ENCODE measurements at places on chromosomes 6 and 20. TPM values are rescaled to one million over a fixed set of nuclear protein-coding genes. Genes with fewer than 3 reads are reported as not detected.

GRCh38 chr20:15328084-15328483 lies 990.7 kb upstream of the FLRT3 start:
- H3K36me3 ChIP-seq = no peaks in the 10 kb centered on the region
- DNase-seq = no peak
- H3K4me1 ChIP-seq = no peaks in the 10 kb centered on the region
- no peaks in the 10 kb centered on the region for H3K27me3 ChIP-seq
- no peak overlapping the region for H3K4me3 ChIP-seq
- H3K27ac ChIP-seq = no peak overlapping the region

- H3K4me1 ChIP-seq = no peaks in the 10 kb centered on the region
- no peaks in the 10 kb centered on the region for H3K36me3 ChIP-seq
- no peaks in the 10 kb centered on the region for H3K27me3 ChIP-seq
Measured at GRCh38 chr6:126701676-126702560, 362.0 kb downstream of the CENPW start.

DNA sequence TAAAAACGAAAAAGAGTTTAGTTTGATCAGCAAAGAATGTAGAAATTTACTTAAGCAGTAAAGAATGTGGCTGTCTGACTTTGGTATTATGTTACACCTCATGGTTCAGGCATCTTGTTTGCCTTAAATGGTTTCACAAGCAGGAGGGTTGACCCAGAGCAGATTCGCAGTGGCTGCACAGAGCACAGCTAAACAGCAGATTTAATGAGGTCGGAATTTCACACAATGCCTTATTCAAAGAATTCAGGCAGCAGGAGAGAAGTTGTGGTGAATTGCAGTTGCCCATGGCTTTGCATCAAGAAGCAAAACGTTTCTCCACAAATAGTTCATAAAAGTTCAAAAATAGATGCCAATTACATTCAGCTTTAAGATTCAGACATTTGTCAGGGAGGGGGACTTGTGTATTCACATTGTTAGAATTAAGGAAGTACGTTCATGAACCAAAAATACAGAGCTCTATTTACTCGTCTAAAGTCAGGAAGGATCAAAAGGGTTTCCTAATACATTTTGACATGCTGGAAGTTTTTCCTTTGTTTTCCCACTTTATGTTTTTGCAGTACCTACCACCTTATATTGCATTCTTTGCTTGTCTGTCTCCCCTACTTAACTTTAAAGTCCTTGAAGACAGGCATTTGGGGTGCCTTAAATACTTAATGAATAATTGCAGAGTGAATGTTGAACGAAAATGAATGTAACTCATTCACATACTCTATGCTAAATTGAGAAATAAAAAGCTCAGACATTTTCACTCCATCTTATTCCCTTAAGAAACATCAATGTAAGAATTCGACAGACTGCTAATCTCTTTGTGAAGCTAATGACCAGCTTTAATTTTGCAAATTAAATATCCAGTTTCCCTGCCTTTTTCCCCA lies 1163.6 kb upstream of the CITED2 start:
- no peak overlapping the region for H3K4me3 ChIP-seq
- H3K36me3 ChIP-seq = no peaks in the 10 kb centered on the region
- H3K27me3 ChIP-seq = no peaks in the 10 kb centered on the region
- no peaks in the 10 kb centered on the region for H3K4me1 ChIP-seq

DNA sequence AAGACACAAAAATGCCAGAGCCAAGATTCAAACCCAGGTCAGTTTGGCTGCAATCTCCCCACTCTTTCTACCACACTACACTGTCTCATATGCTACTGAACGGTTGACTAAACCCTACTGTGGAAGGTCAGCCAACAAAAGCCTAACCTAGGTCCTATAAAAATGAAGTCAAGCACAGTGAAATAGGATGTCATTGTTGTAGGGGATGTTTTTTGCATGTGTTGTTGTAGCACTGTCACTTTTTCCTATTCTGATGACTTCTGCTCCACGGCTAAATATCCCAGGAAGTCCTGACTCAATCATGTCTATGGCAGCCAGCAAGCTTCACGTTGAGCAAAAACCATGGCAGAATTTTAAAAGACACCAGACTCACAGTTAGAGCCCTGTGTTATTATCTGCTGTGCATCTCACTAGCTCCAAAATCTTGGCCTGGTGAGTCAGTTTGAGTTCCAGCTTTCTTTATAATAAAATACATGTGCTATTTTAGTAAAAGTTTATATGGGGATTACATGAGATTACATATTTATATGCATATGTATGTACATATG lies 322.1 kb upstream of the NT5E start:
- H3K4me3 ChIP-seq = no peak overlapping the region
- no peaks in the 10 kb centered on the region for H3K27me3 ChIP-seq
- no peaks in the 10 kb centered on the region for H3K36me3 ChIP-seq
- H3K27ac ChIP-seq = no peak overlapping the region

DNA sequence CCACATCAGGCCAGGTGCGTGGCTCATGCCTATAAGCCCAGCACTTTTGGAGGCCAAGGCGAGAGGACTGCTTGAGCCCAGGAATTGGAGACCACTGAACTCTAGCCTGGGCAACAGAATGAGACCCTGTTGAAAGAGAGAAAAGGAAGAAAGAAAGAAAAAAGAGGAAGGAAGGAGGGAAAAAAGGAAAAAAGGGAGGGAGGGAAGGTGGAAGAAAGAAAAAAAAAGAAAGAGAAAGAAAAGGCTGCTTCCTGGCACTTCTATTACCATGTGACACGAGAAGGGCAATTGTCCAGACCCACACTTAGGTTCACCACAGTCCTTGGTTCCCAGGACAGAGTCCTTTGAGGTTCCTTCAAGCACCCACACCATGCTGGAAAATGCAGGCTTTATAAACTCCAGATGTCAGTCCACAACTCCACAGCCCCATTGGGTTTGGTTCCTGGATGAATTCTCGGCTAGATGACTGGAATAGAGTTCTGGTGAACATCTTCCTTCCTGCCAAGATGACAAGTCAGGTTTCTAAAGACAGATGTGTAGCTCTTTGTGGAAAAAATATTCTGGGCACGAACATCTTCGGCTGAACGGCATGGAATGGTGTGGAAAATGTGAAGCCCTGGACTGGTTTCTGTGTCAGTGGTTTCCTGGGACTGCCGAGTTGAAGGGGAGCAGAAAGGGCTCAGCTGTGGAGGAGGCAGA lies 32.5 kb downstream of the NT5E start:
- no peak for DNase-seq
- H3K4me3 ChIP-seq = no peak overlapping the region
- no peaks in the 10 kb centered on the region for H3K36me3 ChIP-seq
- H3K27ac ChIP-seq = no peak overlapping the region
- no peaks in the 10 kb centered on the region for H3K4me1 ChIP-seq

GRCh38 chr6:7953753-7954152 lies 43.2 kb upstream of the TXNDC5 start:
- H3K4me3 ChIP-seq = no peak overlapping the region
- H3K4me1 ChIP-seq = no peaks in the 10 kb centered on the region
- no peak for DNase-seq
- H3K27me3 ChIP-seq = no peaks in the 10 kb centered on the region

GRCh38 chr20:4135385-4136077 lies 120.2 kb upstream of the RNF24 start:
- H3K36me3 ChIP-seq = no peaks in the 10 kb centered on the region
- no peak overlapping the region for H3K4me3 ChIP-seq
- peaks cover 17% of the 10 kb centered on the region for H3K4me1 ChIP-seq

DNA sequence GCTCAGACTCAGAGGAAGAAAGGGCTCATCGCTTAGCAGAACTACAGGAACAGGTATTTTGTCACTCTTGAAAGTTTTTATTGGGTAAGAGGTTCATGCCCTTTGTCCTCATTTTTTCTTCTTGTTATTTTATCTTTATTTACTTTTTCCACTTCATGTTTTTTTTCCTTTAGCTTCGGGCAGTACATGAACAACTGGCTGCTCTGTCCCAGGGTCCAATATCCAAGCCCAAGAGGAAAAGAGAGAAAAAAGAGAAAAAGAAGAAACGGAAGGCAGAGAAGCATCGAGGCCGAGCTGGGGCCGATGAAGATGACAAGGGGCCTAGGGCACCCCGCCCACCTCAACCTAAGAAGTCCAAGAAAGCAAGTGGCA lies 9.5 kb downstream of the BRD2 start:
- peak overlapping the region; percentile 4 for H3K4me3 ChIP-seq
- H3K4me1 ChIP-seq = peaks cover 49% of the 10 kb centered on the region
- no peaks in the 10 kb centered on the region for H3K27me3 ChIP-seq

- DNase-seq = no peak
- H3K27ac ChIP-seq = no peak overlapping the region
- no peaks in the 10 kb centered on the region for H3K36me3 ChIP-seq
- H3K4me3 ChIP-seq = no peak overlapping the region
- H3K27me3 ChIP-seq = no peaks in the 10 kb centered on the region
- H3K4me1 ChIP-seq = no peaks in the 10 kb centered on the region
Measured at GRCh38 chr6:135993361-135993760, 141.9 kb downstream of the PDE7B start.

- peak; percentile 72 for DNase-seq
- no peaks in the 10 kb centered on the region for H3K4me1 ChIP-seq
- H3K27me3 ChIP-seq = no peaks in the 10 kb centered on the region
- H3K36me3 ChIP-seq = peaks cover 4% of the 10 kb centered on the region
- H3K4me3 ChIP-seq = peak overlapping the region; percentile 23
- peak overlapping the region; percentile 31 for H3K27ac ChIP-seq
Measured at GRCh38 chr20:46683939-46684750, 5.1 kb downstream of the TP53RK start.

- no peak within 1 kb of the TSS for H3K4me3 ChIP-seq
- peak; percentile 88 for DNase-seq
Measured at GRCh38 chr6:32589596-32590449, at the start of gene HLA-DRB1. Gene HLA-DRB1 (minus strand): TSS chr6:32589848. CDS start chr6:32589742, 106 bp downstream.

DNA sequence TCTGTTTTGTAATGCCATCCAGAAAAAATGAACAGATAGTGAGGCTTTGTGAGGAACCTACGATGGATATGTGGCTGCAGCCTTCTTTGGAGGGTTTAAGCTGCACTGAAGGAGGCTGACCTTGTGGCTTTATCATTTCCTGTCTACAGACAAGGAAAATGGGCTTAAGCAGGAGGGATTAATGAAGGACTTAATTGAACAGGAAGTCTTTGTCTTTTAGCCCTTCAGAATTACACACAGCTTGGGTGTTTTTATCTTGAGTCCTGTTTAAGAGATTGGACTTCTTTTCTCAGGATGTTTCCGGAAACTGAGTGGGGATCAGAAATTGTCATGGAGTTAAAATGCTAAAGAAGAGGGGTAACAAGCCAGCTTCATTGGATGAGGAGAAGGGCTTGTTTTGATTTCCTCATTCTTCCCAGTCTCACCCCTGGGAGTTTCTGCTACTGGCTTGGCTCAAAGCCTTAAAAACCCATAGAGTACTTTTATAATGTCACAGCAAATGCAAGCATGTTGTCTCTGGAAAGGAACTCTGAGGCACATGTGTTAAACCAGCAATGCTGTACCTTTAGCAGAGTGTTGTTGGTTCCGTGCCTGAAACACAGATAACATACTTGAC lies 193.6 kb downstream of the JARID2 start:
- H3K4me3 ChIP-seq = no peak overlapping the region
- H3K4me1 ChIP-seq = no peaks in the 10 kb centered on the region
- H3K27ac ChIP-seq = no peak overlapping the region
- no peaks in the 10 kb centered on the region for H3K27me3 ChIP-seq
- no peaks in the 10 kb centered on the region for H3K36me3 ChIP-seq
- no peak for DNase-seq

GRCh38 chr6:133198725-133199124 lies 42.4 kb upstream of the EYA4 start:
- no peaks in the 10 kb centered on the region for H3K27me3 ChIP-seq
- H3K36me3 ChIP-seq = no peaks in the 10 kb centered on the region
- DNase-seq = no peak
- H3K27ac ChIP-seq = no peak overlapping the region
- no peaks in the 10 kb centered on the region for H3K4me1 ChIP-seq
- no peak overlapping the region for H3K4me3 ChIP-seq

DNA sequence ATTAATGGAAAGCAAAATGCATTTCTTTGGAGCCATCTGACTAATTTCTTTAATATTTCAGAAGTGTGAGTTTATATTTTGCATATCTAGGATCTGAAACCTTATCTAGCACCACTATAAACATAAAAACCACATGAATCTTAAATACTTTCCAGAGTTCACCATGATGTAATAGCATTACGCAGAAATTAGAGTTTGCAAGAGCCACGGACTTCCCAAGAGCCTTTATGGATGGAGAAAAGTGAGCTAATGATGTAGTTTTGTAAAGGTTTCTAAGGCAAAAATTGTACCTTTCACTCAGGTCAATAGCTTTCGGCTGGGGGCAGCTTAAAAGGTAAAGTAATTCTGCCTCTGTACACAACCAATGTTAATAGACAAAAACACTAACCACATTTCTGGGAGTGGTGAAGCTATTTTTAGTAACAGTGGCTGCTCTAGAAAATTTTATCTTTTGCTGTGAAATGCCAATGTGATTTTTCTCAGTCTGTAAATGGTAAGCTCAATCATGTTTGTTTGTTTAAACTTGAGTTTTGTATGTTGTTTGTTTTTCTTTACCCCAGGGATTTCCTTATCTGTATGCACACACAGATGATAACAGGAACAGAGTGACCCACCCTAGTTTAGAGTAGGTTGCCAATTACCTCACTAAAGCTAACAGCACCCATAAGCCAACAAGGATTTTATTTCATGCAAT lies 80.5 kb downstream of the FILIP1 start:
- no peaks in the 10 kb centered on the region for H3K36me3 ChIP-seq
- no peak for DNase-seq
- H3K27me3 ChIP-seq = no peaks in the 10 kb centered on the region
- H3K4me1 ChIP-seq = no peaks in the 10 kb centered on the region
- H3K4me3 ChIP-seq = no peak overlapping the region
- H3K27ac ChIP-seq = no peak overlapping the region

- DNase-seq = no peak
- no peak overlapping the region for H3K27ac ChIP-seq
- H3K4me1 ChIP-seq = no peaks in the 10 kb centered on the region
Measured at GRCh38 chr6:48099713-48100587, 11.0 kb downstream of the PTCHD4 start.

GRCh38 chr20:61161726-61162390 lies 90.2 kb upstream of the CDH4 start:
- no peak for DNase-seq
- H3K27ac ChIP-seq = no peak overlapping the region
- H3K27me3 ChIP-seq = peaks cover 3% of the 10 kb centered on the region
- H3K4me1 ChIP-seq = no peaks in the 10 kb centered on the region
- H3K4me3 ChIP-seq = no peak overlapping the region

- H3K4me1 ChIP-seq = peaks cover 13% of the 10 kb centered on the region
- no peaks in the 10 kb centered on the region for H3K36me3 ChIP-seq
- H3K27me3 ChIP-seq = no peaks in the 10 kb centered on the region
- no peak for DNase-seq
- no peak overlapping the region for H3K27ac ChIP-seq
- no peak overlapping the region for H3K4me3 ChIP-seq
Measured at GRCh38 chr6:54877713-54878317, 31.2 kb downstream of the FAM83B start.

SLC22A2 gene
- polyA plus RNA-seq = 0.04 TPM

EDN1 gene
- 36.4 TPM for polyA plus RNA-seq

BIRC7 gene
- 2.6 TPM for polyA plus RNA-seq

GGTLC1 gene
- polyA plus RNA-seq = 0.16 TPM

EYS gene
- polyA plus RNA-seq = 0.76 TPM

SAPCD1 gene
- 15.0 TPM for polyA plus RNA-seq

C6orf141 gene
- 24.1 TPM for polyA plus RNA-seq

ANKRD6 gene
- 9.8 TPM for polyA plus RNA-seq

RIMS1 gene
- polyA plus RNA-seq = 4.2 TPM

ITPR3 gene
- 49.6 TPM for polyA plus RNA-seq

MOXD1 gene
- 13.6 TPM for polyA plus RNA-seq

CD83 gene
- polyA plus RNA-seq = 8.2 TPM
